ENCODE measurements at places on chromosomes 6 and 20.

GRCh38 chr20:39904476-39905112 is 784.4 kb downstream of the MAFB start:
- DNase-seq, result no peak

DNA sequence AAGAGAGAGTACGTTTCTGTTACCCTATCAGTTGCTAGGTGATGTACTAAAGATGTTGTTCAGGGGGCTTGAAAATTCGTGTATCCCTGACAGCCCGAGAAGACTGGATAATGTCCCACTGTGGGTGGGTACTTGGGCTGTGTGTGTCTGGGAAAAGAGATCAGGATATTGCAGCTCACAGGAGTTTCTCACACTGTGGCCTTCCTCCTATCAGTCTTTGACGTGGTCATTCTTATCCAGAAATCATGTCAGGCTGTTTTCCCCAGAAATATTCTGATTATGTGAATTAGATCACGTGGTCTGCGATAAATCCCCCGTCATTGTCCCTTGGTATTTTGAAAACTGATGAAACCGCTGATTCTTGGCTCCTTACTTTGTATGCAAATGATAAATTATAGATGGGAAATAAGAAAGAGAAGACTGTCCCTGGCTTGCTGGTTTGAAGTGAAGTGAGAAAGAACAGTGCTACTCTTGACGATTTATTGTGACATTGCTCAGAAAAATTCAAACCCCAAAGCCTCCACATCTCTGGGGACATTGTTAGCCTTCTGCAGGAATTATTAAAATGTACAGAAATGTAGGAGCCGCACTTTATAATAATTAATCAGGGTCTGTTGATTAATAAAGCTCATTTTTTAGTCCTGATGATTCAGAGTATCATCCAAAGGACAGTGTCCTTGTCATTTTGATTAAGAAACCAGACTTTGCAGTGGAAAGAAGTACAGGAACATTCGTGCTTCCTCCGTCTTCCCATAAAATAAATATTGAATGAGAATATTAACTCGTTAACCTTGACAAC is 167.5 kb upstream of the TSHZ2 start:
- DNase-seq, result no peak

DNA sequence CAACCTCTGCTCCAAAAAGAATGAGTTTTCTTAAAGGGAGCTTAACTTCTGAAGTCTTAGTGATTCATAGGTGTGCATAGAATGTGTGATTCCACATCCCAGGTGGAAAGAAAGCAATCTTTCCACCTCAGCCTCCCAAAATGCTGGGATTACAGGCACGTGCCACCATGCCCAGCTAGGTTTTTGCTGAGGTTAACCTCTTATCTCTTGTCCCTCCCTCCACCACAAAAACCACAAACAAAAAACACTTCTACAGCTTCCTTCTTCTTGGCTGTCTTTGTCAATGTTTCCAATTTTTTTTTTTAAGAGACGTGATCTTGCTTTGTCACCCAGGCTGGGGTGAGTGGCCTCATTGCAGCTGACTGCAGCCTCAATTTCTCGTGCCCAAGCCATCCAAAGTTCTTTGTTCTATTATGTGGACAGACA is 8.1 kb upstream of the CSE1L start:
- DNase-seq, result no peak

GRCh38 chr20:63398744-63399514 is 37.8 kb upstream of the CHRNA4 start:
- DNase-seq, result no peak

- no peak for DNase-seq
These were observed 208.4 kb downstream of the MYLK4 start for GRCh38 chr6:2542101-2542857.

DNA sequence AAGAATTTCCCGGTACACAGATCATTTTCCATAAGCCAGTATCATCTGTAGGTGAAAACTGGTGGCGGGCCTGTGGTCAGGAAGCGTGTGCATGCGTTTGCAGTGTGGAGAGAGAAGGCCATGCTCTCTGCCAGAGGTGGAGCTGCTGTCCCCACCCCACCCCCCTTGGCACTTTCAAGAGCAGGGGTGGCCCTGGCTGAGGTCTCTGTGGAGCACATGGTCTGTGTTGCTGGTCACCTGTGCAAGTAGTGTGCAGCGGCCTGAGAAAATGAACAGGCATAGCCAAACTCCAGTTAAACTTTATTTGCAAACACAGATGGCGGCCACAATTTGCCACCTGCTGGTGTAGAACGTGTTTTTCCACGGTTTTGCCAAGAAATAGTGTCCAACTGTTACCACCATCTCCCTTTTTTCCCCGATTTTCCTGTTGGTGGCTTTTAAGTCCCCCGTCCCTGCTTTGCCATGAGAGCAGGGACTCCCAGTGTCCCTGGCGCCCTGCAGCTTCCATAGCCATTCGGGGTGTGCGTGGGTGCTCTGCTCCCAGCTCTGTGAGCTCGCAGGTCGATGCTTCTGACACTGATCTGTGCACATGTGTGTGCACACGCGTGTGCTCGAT is 2.5 kb downstream of the ADRM1 start:
- no peak for DNase-seq

- DNase-seq, result no peak
These were observed 13.8 kb downstream of the RNASET2 start for GRCh38 chr6:166942393-166943168.

GRCh38 chr6:26064619-26065257 is 22.5 kb upstream of the HFE start:
- DNase-seq, result no peak

DNA sequence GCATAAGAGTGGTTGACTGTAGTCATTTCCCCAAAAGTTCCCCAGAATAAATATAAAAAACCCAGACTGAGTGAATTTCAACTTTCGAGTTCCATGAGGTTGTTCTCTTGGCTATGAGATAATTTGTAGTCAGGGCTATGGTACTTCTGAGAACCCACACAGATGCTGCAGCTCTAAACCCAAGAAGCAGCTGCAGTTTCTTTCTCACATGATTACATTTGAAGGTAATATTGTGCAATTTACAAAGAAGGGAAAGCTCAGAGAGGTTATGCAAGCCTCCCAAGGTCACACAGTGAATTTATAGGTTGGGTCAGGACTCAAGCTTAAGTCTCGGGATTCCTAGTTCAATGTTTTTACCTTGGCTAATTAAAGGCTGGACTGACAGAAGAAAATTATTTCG is 29.7 kb upstream of the CD93 start:
- DNase-seq, result peak; percentile 33

DNA sequence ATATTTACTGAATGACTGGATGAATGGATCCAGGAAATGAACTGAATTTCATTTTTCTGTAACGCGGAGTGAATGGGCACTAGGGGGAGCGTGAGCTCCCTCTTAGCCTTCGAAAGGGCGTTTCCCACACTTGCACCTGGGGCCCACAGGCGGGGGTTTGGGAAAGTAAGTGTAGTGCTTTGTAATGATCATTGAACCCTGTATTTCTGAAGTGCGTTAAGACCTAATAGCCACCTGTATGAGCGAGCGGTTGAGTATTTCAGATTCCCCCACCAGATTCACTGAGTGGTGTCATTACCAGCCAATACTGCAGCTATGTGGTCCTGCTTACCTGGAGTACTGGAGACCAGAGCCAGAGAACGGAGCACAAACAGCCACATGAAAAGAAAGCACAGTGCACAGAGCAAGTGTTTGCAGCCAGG is 10.5 kb downstream of the SYTL3 start:
- no peak for DNase-seq

DNA sequence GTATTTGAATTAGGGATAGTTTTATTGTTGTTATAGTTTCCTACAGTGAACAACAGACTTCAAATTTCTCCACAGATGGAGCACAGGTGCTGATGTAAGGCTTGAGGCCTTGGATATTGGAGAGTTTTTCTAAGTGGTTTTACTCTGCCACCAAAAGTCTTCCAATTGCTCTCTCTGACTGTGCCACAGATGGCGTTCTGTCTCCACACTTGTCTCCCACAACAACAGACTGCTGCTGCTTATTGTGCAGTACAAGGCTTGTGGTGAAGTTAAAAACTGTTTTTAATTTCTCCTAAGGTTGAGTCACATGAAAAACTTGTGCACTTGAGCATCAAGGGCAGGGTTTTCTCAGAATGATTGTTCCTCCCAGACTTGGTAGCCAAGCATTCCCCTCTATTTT is 460.9 kb upstream of the KHDRBS2 start:
- no peak for DNase-seq

DNA sequence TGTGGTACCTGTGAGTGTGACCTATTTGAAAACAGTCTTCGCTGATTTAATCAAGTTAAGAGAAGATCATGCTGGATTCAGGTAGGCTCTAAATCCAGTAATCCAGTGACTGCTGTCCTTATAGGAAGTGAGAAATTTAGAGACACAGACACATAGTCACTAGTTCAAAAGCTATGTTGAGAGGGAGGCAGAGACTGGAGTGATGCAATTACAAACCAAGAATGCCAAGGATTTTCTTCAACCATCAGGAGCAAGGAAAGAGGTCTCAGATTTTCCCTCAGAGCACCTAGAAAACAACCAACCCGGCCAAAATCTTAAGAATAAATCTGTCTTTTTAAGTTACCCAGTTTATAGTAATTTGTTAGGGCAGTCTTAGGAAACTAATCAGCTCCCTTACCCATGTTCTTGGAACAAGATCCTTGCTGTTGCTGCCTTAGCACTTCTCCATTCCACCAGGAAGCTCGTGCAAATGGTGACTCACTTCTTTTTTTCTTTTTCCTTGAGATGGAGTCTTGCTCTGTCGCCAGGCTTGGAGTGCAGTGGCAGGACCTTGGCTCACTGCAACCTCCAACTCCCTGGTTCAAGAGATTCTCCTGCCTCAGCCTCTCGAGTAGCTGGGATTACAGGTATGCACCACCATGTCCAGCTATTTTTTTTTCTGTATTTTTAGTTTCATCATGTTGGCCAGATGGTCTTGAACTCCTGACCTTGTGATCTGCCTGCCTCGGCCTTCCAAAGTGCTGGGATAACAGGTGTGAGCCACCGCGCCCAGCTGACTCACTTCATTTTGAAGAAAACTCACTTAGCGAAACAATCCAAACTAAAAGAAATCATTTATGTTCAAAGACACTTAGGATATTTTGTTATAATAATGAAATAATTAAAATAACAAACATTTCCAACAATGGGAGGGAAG is 34.4 kb upstream of the ZNF184 start:
- no peak for DNase-seq

DNA sequence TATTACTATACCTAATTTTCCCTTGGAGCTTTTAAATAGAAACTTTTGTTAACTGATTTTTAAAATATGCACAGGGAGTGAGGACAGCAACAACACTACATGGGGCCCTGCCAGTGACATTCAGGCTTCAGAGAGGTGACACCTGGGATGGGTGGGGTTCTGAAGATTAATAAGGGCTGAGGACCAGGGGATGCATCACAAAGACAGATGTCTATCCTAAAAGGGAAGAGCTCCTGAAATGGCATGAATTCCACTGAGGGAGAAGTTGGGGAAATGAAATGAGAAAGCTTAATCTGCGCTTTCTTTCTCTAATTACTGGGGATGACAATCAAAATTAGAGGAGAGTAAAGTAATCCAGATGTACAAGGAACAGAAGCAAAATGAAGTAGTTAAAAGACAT is 162.8 kb downstream of the BTBD9 start:
- DNase-seq, result no peak

GRCh38 chr6:7518877-7519276 is 22.6 kb upstream of the DSP start:
- no peak for DNase-seq

DNA sequence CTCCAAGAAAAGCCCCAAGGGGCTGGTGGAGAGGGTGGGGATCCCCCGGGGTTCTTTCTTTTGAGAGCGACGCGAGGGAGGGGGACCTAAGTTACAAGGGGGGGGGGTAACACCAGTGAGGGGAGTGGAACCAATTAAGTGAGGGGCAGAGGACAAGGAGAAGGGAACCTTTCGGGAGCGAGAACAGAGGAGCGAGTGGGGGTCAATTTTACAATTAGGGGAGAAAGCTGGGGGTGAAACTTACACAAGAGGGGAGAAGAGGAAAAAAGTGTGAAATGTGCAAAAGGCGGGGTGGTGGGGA is 548 bp downstream of the SALL4 start:
- no peak for DNase-seq

GRCh38 chr6:2763876-2764540 is 1.2 kb upstream of the WRNIP1 start:
- no peak for DNase-seq

- DNase-seq, result no peak
These were observed 137.5 kb downstream of the BTBD3 start for GRCh38 chr20:12055161-12055560.

DNA sequence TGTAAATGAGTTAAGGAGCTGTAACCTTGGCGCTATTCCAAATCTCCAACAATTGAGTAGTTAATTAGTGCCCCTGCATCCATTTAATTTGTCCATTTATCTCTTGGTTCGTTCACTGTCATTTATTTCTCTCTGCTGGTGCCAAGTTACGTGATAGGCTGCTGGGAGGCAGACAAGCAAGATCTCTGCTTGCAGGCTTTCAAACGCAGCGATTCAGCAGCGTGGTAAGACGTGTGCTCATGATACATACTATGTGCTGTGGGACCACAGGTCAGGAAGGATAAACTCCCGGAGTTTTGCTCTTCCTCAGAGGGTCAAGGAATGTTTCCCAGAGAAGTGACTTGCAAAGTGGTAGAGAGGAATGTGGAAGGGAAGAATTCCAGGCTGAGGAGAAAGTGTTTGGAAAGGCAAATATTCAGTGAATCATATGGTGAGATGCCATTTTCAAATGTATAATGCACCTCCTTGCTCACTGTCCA is 46.4 kb downstream of the UTRN start:
- no peak for DNase-seq

All from GM12878 (cell line).